ENCODE measurements at places on chromosomes 1 and 21. TPM values are rescaled to one million over a fixed set of nuclear protein-coding genes. Genes with fewer than 3 reads are reported as not detected.

The OPRD1 gene
- total RNA-seq = 0.66 TPM

The AMPD1 gene
- not detected for total RNA-seq

The IGSF8 gene
- 32.3 TPM for total RNA-seq

The TACSTD2 gene
- total RNA-seq = 25.0 TPM

The PCAT6 gene
- total RNA-seq = 9.9 TPM

The LIPI gene
- not detected for total RNA-seq

The RGL1 gene
- total RNA-seq = 30.5 TPM

The LMOD1 gene
- total RNA-seq = 5.4 TPM

The FCN3 gene
- total RNA-seq = 0.24 TPM

The TAS1R1 gene
- not detected for total RNA-seq

The CD1C gene
- not detected for total RNA-seq

The CYB5RL gene
- 8.5 TPM for total RNA-seq

The TRABD2B gene
- total RNA-seq = 6.0 TPM

DNA sequence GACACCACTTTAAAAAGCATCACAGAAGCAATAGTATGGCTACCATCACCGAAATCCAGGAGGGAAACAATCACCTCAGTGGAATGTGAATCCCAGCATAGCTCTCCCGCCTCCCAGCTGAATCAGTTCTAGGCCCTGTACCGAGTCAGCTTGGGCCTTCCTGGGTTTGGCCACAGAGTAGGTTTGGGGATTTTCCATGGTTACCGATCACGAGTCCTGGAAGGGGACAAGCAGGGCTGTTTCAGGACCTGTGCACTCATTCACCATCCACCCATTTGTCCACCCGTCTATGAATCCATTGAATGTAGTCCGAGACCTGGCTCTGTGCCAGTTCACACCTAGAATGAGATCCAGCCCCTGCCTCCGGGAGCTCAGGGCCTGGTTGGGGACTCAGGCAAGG is 94.2 kb downstream of the ARHGEF10L start:
- DNase-seq = no peak

DNA sequence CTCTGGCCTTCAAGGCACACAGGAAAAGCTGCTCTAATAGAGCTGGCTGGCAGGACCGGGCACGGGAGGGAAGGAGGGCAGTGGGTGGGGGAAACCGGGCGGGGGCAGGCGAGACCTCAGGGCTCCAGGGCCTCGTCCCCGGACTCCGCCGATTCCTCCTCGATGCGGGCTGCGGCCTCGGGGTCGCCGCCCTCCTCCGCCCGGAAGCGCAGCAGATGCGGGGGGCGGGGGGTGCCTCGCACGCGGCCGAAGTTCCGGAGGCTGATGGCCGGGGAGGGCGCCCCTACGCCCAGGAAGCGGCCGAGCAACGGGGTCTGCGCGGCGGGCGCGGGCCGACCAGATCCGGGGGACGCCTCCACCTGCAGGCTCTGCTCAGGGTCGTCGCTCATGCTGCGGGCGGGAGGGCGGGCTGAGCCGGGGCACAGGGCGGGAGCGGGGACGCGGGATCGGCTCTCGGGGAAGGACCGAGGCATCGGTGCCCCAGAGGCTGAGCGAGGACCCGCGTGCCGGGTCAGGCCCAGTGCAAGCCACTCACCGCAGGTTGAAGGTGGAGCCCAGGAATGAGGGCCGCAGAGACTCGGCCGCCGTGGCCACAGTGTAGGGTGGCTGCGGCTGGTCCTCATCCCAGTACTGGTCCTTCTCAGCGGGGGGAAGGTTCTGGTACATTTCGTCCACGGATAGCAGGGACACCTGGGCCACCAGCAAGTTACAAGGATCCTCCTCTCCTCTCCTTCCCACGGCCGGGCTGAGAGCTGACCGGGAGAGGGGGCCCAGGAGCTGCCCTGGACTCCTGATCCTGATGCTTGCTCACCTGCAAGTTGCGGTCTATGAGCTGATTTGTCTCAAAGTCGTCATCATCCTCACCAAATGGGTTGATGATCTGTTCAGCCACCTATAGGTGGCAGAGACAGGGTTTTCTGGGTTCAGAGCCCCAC is 3.6 kb downstream of the BEST4 start:
- no peak for DNase-seq

DNA sequence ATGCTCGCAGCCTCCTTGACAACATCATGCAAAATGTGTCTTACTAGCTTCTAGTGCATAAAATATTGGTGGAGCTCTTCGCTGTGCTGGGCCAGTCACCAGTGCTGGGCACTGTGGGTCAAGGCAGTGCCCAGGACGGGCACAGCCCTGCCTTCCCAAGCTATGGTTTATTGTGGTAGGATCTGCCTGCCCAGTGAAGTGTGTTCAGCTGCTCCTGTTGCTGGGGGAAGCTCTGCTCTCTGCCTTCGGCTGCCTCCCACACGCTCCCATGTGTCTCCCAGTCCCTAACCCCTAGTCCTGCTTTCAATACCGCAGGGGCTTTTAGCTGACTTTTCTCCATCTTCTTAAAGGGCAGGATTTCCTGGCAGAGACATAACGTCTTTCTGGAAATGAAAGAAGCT is 15.7 kb downstream of the EPHX1 start:
- no peak for DNase-seq

DNA sequence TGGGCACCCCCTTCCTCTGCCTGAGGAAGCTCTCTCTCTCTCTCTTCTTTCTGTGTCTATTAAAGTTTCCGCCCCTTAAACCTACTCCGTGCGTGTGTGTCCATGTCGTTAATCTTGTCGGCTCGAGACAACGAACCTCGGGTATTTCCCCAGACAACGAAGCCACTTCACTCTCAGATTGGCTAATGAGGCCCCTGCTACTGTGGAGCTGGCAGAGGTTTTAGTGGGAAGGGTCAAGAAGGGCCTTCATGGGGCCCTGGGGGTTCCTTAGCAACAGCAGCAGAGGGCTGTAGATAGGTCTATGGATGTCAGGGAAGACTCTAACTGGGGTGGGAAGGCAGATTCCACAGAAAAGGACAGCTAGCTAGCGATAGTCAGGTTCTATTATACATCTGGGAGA is 239.8 kb upstream of the RAB4A start:
- no peak for DNase-seq

- no peak for DNase-seq
Measured at GRCh38 chr1:221310180-221310579, 430.9 kb downstream of the HLX start.

GRCh38 chr1:82755191-82755590 is 954.5 kb downstream of the ADGRL2 start:
- no peak for DNase-seq

DNA sequence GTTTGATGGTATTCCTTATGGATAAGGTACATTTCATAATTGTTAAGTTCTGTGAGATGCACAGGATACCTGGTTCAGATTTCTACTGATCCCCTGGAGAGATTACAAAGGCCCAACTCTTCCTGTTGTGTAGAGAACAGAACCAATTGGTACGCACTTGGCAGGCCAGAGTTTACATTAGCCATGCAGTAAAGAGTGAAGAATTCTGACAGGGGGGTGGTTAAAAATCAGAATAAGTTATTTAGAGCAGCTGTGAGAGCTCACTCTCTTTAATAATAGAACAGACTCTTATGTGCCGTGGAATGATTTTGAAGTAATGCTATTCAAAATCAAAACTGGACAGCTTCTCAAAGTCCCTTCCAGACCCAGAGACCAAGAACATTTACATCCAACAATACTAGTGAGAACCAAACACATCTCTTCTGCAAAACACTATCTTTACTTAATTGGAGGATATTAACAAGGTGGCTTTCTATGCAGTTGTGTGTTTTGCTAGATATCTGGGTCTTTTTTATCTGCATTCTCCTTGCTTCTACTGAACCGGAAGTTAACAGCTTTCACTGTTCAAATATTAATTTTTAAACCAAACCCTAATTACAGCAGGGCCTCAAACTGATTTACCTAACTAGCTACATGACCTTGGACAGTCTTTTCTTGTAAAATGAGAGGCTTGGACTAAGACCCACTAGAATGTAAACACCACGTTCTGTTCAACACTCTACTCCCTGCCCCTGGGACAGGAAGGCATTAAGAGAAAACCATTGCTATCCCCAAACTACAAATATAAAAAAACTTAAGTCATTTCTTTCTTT is 4.0 kb downstream of the USP24 start:
- DNase-seq = no peak

- DNase-seq = no peak
Measured at GRCh38 chr1:35603468-35603867, 30.4 kb downstream of the TFAP2E start.

- no peak for DNase-seq
Measured at GRCh38 chr1:41802532-41803501, 115.9 kb downstream of the HIVEP3 start.

DNA sequence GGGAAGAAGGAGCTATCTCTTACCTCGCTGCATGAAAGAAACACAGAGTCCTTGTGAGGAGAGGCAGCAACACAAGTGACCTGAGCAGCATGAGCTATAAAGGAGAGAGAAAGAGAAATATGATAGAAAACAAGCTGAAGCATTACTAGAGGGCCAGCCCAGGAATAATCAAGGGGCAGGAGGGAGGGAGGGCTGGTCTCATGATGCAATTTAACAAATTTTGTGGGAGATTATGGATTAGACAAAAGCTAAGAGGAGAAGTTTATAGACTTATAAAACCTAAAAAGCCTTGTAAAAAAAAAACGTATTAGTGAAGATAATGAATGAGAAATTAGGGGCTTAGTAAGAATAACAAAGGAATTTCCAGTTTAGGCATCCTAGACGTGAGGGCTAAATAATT is 5.0 kb downstream of the WDR77 start:
- no peak for DNase-seq

DNA sequence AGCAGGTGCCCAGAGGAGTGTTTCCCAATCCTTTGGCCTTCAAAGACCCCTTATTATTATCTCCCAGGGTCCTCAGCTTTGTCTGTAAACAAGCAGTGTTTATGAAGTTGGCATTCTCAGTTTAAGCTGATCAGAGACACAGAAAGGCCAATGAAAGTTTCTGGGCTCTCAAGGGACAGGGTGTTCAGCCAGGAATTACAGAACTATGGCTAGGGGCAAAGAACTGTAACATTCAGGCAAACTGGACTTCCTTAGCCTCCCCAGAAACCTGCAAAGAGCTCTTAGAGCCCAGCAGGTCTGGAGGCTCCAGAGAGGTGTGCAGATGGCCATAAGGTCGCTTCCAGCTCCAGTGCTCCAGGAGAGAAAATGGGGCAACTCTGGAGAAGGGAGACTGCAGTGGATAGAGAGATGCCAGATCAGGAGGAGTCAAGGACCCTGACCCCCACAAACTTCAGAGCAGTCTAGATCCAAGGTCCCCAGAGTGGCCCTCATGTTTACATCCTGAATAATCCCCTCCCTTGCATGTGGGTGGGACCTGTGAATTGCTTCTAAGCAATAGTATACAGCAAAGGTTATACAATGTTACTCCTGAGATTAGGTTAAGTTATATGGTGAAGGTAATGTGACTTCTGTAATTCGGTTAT is 6.2 kb downstream of the ECHDC2 start:
- no peak for DNase-seq

- DNase-seq = no peak
Measured at GRCh38 chr1:206506405-206507283, 687 bp upstream of the RASSF5 start.

DNA sequence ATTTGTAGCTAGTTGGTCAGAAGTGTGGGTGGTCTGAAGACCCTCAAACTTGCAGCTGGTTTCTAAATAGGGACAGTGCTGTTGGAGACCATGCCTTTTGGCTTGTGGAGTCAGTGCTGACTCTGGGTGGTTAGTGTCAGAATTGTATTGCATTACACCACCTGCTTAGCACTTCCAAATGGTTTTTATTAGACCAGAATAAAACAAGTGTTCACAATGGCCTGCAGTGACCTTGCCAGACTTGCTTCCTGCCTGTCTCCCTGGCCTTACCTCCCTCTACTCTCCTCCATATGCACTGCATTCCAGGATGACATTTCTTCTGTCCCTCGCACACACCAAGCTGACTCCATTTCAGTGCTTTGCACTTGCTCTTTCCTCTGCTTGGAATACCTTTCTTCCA is 72.7 kb upstream of the CNIH3 start:
- no peak for DNase-seq

GRCh38 chr1:152159144-152159543 is at the start of gene RPTN:
RPTN (minus strand) TSS chr1:152159228; CDS start chr1:152157889, 1,339 bp downstream.
- no peak for DNase-seq

DNA sequence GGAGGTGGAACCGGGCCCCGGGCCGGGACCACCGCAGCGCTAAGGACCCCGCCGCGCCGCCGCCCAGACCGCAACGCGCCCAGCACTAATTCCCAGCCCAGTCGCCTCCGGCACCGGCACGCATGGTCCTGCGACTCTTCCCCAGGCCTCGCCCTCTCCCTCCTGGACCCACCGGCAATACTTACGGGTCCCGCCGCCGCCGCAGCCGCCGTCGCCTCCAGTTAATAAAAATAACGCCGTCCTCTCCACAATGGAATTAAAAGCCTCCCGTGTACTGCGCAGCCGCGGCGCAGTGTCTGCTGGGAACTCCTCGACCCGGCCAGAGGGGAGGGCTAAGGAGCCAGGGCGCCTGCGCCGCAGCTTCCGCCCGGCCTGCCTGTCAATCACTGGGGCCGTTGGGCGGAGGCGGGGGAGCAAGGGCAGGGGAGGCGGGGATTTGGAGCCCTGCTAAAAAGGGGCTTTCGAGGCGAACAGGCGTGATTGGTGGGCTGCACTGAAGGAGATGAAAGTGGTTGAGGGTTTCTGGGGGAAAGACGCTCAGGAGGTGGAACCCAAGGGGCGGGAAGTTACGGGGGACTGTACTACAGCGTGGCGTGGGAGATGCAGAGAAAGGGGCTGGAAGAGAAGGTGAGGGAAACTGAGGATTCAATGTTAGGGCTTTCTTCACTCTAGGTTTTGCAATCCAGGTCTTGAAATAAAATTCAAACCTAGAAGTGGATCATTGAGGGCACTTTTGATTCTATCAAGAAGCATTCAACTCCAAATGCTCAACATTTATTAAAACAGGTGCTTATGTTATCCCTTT is at the start of gene ZNF281:
Gene ZNF281, minus strand, starts transcription at position 276 of the 805 bp plus-strand sequence. CDS start 331 bp downstream, outside the sequence.
- peak; percentile 98 for DNase-seq

DNA sequence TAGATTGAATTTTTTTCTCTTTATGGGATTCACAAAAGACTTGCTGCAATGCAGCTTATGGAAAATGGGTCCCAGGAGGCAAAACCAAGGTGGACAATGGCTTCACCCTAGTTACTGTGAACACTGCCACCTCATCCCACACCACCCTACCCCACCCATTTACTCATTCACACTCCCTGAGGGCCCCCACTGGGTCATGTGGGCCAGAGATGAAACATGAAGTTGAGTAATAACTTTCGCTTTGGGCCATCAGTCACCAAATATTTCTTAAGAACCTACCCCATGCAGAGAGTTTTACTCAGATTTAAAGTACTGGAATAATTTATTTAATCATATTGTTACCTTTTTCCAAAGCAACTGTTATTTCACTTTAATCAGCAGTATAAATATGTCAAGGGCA is 191.8 kb downstream of the TPR start:
- no peak for DNase-seq

DNA sequence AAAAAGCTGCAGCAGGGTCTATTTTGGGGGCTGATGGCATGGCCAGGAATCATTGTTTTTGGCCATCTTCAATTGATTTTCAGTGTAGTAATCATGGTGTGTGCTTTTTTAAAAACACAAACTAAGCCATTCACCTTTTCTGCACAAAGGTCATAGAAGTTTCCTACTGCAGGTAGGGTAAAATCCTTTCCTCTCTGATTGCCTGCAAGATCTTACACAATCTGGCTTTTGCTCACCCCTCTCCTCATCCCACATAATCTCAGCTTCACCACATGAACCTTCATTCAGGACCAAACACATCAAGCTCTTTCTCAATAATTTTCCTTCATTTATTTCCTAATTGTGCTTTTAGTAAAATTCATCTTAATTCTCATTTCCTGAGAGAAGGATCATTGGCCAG is 38.3 kb upstream of the GBP5 start:
- DNase-seq = no peak

- no peak for DNase-seq
Measured at GRCh38 chr1:26797627-26798026, 9.9 kb downstream of the PIGV start.

GRCh38 chr1:65440322-65440900 is 19.9 kb downstream of the LEPR start:
- DNase-seq = no peak
